ENCODE measurements at places on chromosomes 13 and 19. TPM values are rescaled to one million over a fixed set of nuclear protein-coding genes. Genes with fewer than 3 reads are reported as not detected.
A peak's percentile ranks its signal among the peaks of the same experiment; 100 is the strongest.

PCDH20 gene
- total RNA-seq: 0.44 TPM

CYP4F2 gene
- total RNA-seq: not detected

ATXN8OS gene
- total RNA-seq: not detected

SHFL gene
- total RNA-seq: 17.4 TPM

KCNJ14 gene
- total RNA-seq: 0.39 TPM

DNA sequence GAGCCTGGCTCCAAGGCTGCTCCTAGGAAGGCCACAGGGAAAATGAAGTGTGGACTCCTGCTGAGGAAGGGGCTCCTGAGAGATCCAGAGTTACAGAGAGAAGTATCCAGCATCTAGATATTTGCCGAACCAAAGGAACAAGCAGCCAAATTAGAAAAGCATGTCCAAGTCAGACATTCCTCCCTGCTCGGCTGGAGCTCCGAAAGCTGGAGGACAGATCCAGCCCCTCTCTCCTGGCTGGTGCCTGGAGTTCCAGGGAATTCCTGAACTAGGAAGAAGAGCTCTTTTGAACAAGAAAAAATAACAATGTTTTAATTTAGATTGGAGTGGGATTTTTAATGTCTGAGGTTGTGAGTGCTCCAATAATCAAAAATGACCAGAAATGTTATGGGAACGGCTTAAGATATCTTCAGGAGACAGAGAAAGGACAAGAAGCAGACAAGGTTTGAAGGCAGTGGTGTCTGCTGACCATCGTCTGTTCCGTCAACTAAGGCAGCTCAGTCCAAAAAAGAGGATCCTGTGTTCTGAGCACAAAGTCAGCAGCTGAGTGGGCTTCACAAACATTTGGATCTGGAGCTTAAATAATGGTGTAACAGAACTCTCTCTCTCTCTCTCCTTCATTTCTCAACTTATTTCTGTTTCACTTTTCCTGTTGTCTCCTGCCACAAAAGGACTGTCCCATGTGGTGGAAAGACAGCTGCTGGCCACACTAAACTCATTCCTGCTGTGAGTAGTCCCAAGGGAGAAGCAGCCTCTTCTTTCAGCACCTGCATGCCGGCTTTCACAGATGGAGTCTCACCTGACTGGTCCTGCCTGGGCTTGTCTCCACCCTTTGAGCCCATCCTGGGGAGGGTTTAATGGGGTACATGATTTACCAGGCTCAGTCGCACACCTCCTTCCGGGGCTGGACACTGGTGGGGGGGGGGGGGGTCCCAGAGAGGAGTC, 31.5 kb upstream of the IRS2 start:
- no peak for DNase-seq

GRCh38 chr19:11016631-11017030, 55.8 kb downstream of the SMARCA4 start:
- DNase-seq: no peak

GRCh38 chr13:98172590-98173422, 4.3 kb downstream of the RNF113B start:
- DNase-seq: peak; percentile 51

- no peak for DNase-seq
These were observed 22.9 kb downstream of the PPP2R1A start for GRCh38 chr19:52212572-52213255.

DNA sequence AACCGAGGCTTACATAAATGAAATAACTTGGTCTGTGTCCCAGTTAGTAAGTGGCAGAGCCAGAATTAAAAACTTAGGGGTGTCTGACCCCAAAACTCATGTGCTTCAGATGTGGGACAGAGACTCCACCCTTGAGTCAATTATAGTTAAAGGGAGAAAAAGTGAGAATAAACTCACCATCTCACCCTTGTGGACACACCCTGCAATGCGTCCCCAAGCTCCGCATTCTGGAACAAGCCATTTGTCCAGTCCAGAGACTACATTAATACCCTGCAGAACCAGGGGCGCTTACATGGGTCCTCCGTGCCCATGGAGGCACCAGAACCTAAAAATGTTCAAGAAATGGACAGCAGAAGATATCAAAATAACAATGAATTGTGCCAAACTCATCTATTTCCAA, 207.0 kb upstream of the ZNF507 start:
- DNase-seq: no peak

DNA sequence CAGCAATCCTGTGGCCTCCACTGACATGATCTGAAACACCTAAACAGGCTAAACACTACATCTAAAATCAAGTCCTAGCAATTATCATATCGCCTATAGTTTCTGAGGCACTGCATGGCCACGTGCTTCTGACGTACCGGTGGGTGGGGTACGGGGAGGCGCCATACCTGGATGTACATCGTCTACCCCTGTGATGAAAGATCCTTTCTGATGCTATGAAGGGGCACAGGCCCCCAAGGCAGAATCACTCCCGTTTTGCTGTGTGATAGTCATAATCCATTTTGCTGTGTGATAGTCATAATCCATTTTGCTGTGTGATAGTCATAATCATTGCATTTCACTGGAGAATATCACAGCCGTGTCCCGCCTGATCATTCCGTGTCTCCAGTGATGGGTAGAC, 118.7 kb upstream of the SOX1 start:
- DNase-seq: no peak

DNA sequence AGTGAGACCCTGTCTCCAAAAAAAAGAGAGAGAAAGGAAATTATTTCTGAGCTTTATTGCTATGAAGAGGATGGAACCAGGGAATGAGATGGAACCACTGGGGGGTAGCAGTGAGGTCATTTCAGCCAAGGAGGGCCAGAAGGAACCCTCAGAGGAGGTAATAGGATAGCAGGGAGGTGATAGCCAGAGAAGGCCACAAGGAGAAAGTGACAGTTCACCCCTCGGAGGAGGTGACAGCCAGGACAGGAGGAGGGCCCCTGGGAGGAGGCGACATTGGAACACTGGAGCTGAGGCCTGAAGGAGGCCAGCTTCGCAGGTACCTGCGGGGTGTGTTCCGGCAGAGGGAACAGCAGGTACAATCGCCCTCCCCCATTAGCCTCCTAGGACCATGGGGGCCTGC, 675 bp upstream of the PGPEP1 start:
- DNase-seq: no peak

Data from adrenal gland (tissue), 19 donors.